H1 (cell line): ENCODE measurements at places on chromosomes 11 and 22.

DNA sequence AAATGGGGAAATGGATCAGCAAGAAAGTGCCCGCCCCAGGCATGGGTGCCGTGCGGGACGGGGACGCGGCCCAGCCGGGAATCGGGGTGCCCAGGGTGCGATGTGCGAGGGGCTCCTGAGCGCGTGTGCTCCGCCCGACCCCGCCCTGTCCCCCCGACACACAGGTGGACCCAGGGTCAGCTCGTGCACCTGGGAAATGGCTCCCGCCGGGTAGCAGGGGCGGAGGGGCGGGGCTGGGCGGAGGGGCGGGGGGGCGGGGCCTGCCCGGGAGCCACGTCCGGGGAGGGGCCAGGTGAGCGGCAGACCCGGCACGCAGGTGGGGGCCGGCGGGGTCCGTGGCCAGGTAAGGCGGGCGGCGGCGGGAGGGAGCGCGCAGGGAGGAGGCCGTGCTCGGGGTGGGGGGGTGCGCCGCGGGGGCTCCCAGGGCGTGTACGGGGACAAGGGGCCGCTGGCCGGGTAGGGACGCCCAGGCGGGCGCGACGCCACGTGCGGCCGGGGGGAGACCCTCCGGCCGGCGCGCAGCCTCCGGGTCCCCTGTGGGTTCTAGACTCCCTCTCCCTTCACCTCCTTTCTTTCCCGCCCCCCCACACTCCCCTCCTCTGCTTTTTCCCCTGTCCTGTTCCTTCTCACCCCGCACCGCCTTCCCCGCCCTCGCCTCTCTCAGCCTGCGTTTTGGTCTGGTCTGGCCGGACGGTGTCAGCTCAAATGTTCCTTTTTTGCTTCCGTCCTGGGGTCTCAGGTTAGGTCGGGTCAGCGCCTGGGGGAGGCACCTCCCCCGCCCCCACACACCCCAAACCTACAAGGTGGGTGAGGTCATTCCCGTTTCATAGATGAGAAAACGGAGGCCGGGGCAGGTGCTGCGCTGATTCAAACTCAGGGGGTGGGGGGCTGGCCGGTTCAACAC lies at the start of gene ARHGAP8:
Gene ARHGAP8 (plus strand): TSS at position 291 of the 904 bp plus-strand sequence. CDS start 33,953 bp downstream, outside the sequence.
- no peak for DNase-seq

- DNase-seq, result peak; percentile 74
Measured at GRCh38 chr11:31818874-31819331, 7.8 kb upstream of the PAX6 start.

GRCh38 chr22:19637408-19638281 lies 76.7 kb upstream of the SEPTIN5 start:
- no peak for DNase-seq

DNA sequence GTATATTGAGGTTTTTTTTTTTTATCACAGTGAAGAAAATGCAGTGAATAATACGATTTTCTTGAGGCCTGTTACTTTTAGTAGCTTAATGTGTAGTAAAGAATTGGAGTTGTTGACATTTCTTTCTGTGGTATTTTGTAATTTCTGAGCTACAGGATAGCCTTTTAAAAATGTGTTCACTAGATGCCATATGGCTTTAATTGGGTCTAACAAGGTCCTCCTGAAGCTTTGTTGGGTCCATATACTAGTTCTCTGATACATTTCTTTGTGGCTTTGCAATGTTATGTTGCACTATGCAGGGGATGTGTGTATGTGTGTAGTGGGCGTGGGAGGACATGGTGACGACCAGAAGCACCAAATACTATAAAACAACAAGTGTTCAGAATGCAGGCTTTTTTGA lies 25.1 kb downstream of the FBXO7 start:
- DNase-seq, result no peak

GRCh38 chr22:23219822-23220484 lies 39.6 kb downstream of the BCR start:
- no peak for DNase-seq

- DNase-seq, result no peak
Measured at GRCh38 chr22:46746620-46747019, 8.6 kb upstream of the CERK start.

GRCh38 chr11:12086271-12087074 lies 23.9 kb upstream of the MICAL2 start:
- no peak for DNase-seq

GRCh38 chr22:30294066-30294465 lies 4.8 kb upstream of the CASTOR1 start:
- DNase-seq, result no peak

DNA sequence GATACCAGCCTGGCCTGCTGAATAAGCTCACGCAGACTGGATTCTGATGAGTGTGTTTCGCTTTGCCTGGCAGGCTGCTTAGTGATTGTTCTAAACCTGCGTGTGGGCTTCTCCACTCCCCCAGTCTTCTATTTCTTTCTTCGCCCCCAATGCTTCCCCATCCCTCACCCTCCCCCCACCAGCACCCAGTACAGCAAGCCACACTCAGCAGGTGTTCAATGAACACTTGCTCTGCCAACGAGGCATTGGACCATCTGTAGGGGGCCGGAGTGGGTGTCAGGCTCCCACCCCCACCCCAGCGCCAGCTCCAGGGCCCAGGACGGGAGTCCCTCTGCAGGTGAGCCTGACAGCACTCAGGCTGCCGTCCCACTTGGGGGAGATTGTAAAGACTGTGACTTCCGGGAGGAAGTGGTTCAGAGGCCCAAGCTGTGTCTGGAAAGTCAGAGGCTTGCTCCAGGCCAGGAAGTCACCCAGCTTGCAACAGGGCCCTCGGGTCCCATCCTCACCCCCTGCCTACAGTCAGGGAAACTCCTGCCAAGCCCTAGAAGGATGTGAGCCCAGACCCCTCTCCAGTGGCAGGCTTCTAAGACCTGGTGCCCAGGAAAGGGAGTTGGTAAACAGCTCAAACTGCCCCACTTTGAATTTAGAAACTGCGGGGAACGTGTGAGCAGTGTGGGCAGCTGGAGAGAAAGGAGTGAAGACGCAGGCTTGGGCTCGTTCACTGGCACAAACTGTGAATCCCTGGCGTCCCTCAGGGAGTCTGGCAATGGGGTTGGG lies 66.3 kb upstream of the PRDM11 start:
- no peak for DNase-seq

- DNase-seq, result no peak
Measured at GRCh38 chr11:47329987-47330931, 22.2 kb downstream of the MYBPC3 start.

DNA sequence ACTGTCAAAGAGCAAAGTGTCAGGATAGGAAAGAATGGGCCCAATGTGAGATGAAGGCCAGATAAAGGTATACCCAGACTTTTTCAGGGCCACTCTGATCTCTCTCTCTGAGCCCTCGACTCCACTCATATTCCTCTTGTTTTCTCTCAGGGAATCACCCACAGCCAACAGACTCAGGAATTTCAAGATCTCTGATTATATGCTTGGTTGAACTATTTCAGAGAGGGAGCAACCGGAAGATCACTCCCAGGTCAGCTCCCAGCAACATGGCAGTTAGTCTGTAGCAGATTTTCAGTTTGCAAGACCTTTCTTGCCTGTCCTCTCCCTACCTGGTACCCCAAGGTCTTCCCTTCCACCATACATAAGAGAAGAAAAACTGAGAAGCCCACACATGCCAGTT lies 102.5 kb downstream of the C11orf58 start:
- DNase-seq, result no peak

DNA sequence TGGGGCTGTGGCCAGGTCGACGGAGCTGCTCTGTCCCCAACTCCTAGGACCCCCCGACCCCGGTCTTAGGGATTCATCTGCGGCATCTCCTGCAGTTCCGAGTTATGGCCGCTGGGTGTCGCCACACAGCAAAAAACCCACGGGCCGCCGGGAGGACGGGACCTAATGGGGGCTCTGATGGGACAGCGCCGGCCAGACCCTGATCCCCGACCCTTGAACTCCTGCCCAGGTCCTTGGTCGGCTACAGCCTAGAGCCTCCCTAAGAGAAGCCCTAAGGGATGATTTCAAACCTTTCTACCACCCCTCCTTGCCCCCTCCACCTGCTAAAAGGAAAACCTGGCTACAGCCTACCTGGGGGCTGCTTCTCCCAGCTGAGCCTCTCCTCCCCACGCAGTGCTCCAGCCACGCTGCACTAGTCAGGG lies 30.8 kb upstream of the LRRC10B start:
- DNase-seq, result peak; percentile 47

GRCh38 chr11:132357811-132358572 lies 987.6 kb downstream of the NTM start:
- no peak for DNase-seq

- DNase-seq, result no peak
Measured at GRCh38 chr11:8729067-8729466, 46.5 kb downstream of the RPL27A start.

- DNase-seq, result no peak
Measured at GRCh38 chr22:32832174-32832573, 30.7 kb downstream of the TIMP3 start.

GRCh38 chr11:76598426-76598839 lies 72.1 kb downstream of the LRRC32 start:
- DNase-seq, result no peak

DNA sequence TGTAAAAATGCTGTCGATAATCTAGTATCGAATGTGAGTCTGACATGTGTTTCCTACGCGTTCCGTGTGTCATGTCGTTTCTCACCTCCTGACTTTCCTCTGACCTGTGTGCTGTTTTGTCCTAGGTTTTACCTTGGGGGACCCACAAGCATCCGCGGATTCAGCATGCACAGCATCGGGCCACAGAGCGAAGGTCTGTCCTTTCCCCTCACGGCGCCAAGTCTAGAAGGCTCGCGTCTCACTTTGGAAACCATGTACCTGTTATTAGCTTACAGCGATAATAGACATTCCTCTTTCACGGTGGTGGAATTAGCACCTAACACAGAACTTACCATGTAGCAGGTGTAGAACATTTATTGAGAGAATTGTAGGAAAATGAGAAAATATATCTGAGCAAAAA lies 28.6 kb downstream of the SAMM50 start:
- no peak for DNase-seq

DNA sequence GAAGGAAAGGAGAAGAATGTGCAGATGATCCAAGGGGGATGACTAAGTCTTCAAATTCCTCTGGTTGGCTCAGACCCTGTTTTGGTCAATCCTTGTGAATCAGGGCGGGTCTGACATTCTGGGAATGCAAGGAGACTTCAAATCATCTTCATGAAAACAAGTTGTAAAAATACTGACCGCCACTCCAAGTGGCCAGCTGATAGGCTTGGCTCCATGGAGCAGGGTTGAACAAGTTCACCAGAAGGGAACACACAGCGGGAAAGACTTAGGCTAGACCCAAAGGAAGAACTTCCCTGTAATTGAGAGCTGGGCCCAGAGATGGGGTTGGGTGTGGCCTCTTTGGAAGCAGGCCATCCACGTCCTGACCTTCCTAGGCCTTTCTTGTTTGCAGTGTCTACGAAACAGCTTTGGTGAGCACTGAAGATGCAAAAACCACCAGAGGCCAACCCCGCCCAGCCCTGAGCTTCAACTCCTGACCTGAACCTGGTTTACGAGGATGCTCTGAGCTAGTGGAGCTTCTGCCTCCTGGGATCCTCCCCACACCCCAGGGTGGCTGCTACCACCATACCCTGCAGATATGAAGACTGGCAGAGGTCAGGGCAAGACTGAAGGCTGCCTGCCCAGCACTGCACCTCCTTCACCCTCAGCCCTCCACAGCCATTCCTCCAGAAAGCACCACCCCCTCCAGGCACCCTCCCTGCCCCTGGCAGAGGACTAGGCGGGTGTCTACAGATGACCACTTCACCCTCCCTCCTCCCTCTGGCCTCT lies 26.1 kb downstream of the GDPD5 start:
- no peak for DNase-seq

DNA sequence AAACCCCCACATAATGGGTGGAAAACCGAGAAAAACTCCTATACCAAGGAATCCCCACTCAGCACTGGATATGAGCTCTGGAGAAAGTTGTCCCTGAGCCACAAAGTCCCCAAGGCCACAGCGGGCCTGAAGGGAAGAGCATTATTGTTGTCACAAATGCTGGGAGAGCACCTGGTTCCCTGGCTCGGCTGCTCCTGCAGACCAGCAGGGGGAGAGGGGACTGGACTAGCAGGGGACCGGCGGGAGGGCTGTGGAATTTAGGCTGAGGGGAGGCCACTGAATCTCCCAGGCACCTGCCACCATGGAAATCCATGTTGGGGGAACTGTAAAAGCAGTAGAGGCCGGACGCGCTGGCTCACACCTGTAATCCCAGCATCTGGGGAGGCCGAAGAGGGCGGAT lies 7.0 kb downstream of the PC start:
- peak; percentile 52 for DNase-seq

DNA sequence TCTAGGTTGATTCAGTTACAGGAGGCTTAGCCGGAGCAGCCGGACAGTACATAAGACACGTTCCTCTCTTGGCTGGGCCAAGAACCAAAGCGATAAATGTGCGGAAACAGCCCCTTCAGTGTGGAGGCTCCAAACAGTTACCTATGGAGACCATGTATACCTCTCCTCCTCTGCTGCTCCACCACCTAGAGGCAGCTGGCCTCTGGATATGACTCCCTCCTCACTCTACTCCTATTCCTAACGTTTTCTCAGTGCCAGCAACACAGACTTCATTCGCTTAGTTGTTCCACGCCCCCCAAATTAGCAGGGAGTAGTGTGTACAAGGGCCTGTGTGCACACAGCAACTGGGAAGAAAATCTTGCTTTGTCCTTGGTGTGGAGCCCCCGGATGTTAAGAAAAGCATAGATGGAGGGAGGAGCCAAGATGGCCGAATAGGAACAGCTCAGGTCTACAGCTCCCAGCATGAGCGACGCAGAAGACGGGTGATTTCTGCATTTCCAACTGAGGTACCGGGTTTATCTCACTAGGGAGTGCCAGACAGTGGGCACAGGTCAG lies 362.3 kb upstream of the KIRREL3 start:
- no peak for DNase-seq

DNA sequence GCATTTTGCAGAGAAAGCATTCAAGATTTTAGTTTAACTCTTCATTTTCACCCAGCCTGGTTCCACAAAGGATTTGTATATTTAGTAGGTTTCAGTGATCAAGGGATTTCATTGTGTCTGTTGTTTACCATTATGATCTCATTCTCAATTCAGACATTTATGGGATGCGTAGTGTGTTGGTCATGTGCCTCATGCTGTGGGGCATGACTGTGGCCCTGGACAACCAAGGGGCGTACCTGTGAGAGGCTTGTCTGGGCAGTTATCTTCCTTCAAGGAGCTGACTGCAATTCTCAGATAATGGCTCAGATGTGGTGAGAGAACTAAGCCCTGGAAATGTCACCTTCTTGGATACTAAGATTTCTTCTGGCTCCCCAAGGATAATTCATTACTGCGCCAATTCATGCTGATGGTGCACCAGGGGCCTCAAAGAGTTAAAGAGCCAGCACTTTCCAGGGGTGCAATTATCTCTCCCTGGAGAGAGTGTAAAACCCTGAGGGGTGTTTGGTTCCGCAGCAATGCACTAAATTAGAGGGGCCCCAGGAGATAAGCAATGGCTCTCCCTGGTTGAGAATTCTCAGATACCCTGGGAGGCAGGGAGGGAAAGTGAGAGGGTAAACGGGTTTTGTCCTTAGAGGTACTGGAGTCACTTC lies 32.2 kb downstream of the SLC6A5 start:
- no peak for DNase-seq

- DNase-seq, result no peak
Measured at GRCh38 chr11:87039371-87039770, 1.6 kb downstream of the TMEM135 start.

- peak; percentile 19 for DNase-seq
Measured at GRCh38 chr22:42811459-42811858, 45.6 kb downstream of the ARFGAP3 start.

GRCh38 chr11:8807544-8808225 lies 103.3 kb upstream of the AKIP1 start:
- DNase-seq, result no peak
